ENCODE measurements at places on chromosomes 6 and 20.

- DNase-seq = no peak
These were observed 62.3 kb upstream of the SYNDIG1 start for GRCh38 chr20:24407151-24407550.

DNA sequence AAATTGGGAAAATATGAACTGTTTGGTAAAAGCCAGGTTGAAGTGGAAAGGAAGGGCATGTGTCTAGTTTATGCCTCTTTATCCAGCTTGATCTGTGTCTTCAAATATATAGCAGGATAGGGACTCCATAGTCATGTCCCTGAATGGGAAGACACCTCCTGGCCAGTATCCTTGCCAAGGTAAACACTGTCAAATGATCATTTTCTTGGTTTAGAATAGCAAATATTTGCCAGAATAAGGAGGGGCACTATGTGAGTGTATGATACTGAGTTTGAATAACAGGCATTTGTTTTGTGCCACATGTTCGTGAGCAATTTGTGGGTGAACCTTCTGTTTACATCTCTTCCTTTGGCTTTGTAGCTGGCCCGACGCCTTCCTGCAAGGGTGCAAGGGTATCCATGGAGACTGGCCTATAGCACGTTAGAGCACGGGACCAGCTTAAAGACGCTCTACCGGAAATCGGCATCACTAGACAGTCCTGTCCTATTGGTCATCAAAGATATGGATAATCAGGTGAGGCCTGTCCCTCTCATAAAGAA is 34.2 kb upstream of the HINT3 start:
- DNase-seq = no peak

DNA sequence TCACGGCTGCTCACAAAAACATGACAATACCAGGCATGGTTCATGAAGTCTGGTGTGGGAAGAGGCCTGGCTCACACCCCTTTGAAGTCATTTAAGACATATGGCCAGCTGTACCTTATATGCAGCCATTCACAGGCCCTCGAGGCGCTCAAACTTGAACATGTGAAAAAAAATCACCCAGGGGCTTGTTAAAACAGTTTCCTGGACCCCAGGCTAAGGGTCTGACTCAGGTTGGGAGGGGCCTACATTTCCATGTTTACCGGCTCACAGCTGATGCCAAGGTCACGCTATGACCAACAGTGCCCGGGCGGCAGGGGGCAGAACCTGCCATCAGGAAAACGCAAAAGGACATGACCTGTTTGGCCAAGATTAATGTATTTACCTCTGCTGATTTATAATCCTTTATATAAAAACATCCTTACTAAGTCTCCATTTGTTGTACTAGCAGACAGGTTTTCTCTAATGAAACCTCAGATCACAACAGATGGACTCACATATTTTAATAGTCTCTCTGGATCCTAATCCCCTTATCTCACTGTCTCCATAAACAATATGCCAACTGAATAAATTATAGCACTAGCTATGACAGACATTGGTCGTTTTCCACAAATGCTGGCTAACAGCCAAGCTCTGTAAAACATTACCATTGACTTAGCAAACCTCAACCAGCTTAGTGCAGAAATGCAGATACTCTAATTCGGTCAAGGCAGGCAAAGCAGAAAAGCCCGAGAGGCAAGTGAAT is 19.9 kb downstream of the EZR start:
- DNase-seq = no peak

GRCh38 chr6:30955367-30956042 is 14.7 kb downstream of the MUCL3 start:
- no peak for DNase-seq

DNA sequence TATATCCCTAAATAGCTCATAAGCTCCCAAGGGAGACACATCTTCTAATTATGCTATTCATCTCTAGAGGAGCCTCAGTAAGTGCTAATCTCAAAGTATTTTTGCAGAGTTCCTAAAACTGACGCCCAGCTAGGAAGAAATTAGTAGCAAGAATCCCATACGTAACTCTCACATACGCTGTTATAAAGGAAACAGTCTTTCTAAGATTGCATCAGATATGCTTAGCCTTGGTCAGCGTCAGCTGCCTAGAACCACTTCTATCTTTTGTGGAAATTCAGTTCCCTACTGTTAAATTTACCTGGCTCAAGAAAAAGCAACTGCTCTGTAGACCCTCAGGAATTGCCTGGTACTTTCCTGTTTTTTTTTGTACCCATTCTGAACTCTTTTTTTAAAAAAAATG is 13.6 kb downstream of the RIPOR2 start:
- DNase-seq = no peak

DNA sequence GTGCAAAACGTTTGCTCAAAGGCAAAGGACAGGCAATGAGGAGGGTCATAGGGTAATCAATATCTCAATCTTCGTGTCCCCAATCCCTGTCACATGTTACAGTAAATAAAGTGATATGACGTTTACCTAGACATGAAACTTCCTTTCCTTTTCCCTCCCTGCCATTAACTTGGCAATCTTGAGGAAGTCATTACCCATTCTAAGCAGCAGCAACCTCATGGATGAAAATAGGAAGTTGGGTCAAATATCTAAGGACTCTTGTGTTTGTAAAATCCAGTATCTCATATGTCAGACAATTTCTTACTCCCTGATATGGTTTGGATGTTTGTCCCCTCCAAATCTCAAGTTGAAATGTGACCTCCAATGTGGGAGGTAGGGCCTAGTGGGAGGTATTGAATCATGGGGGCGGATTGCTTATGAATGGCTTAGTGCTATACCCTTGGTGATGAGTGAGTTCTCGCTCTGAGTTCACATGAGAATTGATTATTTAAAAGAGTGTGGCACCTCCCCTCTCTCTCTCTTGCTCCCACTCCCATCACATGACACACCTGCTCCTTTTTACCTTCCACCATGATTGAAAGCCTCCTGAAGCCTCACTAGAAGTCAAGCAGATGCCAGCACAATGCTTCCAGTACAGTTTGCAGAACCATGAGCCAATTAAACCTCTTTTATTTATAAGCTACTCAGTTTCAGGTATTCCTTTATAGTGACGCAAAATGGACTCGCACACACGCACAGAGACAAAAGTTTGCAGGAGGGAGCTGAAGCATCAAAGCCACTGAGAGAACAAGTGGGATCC is 545.9 kb upstream of the JARID2 start:
- DNase-seq = no peak

- DNase-seq = no peak
These were observed 223.4 kb downstream of the FOXC1 start for GRCh38 chr6:1832844-1833787.

DNA sequence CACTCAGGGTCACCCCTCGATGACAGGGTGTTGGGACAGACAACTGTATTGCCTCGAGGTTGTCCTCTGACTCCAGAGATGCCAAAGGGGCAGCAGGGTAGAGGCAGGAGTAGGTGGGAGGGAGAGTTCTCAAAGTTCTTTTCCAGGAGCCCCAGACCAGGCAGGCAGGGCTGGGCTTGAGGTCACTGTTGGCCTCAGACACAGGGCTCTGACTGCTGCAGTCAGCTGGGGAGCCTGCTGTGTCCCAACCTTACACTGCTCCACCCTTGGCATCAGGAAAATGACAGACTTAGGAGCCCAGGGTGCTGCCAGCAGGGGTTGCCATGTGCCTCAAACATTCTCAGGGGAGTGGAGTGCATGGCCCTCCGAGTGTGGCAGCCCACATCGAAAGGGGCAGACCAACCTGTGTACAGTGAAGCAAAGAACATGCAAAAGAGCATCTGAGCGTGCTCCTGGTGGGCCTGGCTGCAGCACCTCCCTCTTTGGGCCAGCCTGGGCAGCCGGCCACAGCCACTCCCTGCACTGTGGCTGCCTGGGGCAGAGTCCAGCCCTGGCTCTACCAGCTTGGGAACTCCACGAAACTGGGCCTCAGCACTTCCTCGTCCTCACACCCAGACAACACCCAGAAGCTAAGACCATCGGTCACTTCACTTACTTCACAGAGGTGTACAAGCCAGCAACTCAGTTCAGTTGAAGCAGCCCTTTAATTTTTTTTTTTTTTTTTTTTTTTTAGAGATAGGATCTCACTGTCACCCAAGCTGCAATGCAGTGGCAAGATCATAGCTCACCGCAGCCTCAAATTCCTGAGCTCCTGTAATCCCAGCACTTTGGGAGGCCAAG is 24.0 kb downstream of the C6orf132 start:
- DNase-seq = no peak

DNA sequence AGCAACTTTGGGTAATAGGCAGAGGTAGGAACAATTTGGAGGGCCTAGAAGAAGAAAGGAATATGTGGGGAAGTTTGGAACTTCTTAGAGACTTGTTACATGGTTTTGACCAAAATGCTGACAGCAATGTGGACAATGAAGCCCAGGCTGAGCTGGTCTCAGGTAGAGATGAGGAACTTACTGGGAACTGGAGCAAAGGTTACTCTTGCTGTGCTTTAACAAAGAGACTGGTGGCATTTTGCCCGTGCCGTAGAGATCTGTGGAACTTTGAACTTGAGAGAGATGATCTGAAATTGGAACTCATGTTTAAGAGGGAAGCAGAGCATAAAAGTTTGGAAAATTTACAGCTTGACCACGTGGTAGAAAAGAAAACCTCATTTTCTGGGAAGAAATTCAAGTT is 28.3 kb upstream of the TMEM200A start:
- no peak for DNase-seq

GRCh38 chr20:36493051-36493800 is 48.1 kb upstream of the MYL9 start:
- no peak for DNase-seq

DNA sequence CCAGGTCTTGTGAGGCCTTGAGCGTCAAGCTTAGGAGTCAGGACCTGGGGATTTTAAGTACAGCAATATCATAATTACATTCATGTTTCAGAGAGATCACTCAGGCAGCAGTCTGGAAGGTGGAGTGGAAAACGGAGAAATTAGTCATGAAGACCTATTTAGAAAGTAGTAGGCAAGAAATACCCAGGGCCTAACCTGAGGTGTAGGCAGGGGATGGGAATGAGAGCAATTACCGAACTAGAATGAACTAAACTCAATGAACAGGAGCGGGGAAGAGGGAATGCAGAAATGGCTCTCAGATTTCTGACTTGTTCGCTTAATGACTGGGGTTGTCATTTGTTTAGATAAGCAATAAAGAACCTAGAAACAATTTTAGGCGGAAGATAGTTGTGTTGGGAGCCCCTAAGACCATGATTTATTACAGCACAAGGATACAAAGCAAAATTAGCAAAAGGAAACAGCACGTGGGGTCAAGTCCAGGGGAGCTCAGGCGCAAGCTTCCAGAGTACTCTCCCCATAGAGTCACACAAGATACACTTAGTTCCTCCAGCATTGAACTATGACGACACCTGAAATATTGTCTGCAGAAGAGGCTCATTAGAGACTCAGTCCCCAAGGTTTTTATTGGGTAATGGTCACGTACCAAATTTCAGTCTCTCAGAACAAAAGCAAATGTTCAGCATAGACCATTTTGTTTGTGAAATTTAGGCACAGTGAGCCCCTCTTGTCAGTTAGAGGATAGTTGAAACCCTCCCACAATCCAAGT is 178.8 kb upstream of the AKAP12 start:
- DNase-seq = no peak

DNA sequence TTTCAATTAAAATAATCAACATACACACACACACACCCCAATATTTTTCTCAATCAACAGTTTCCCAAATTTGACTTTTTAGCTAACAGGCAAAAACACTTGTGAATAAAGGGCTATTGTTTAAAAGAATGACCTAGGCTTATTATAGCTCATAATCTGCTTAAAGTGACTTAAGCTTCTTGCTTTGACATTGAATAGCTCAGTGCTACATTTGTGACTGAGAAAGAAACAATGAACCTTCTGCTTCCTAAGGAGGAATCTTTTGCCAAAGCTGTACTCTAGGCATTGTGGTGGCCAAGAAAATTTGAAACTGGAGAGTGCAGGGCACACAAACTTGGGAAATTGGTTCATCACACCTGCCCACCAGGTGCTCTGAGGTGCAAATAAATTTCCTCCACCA is 282.0 kb downstream of the SYNE1 start:
- no peak for DNase-seq

All from fibroblast of the conjunctiva (primary cell).